Thoracic aorta (tissue), 2 donors: ENCODE measurements at places on chromosomes 5 and 9. TPM values are rescaled to one million over a fixed set of nuclear protein-coding genes. Genes with fewer than 3 reads are reported as not detected.

Gene ENTREP1
- total RNA-seq: 2.1 TPM

Gene ACSL6
- total RNA-seq: 1.6 TPM

GRCh38 chr9:129810788-129811187 lies 7.8 kb downstream of the TOR1B start:
- no peak for DNase-seq

- DNase-seq: no peak
Measured at GRCh38 chr5:148685520-148686134, 31.3 kb upstream of the HTR4 start.

Gene GFI1B
- not detected for total RNA-seq

GRCh38 chr9:37002413-37003217 lies 31.5 kb downstream of the PAX5 start:
- DNase-seq: no peak

Gene NRG2
- 6.9 TPM for total RNA-seq

Gene DOCK8
- 19.3 TPM for total RNA-seq

DNA sequence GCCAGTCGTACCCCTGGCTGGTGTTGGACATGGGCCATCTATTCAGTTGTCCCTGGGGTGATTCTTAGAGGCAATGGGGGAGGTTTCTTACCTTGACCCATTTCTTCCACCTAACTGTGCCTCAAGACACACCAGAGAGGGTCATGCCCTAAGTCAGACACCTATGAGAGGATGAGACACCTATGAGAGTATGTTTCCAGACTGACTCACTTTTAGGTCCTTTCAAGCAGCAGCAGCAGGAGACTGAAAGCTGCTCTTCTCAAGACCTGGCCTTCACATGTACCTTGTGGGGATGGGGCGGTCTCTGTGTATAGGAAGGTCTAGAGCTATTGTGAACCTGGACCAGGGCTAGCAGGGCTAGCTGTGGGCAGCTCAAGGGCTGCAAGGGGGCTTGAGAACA lies 130.1 kb downstream of the TENT4A start:
- DNase-seq: no peak

GRCh38 chr9:68970151-68970550 lies 43.8 kb downstream of the PRKACG start:
- DNase-seq: no peak

DNA sequence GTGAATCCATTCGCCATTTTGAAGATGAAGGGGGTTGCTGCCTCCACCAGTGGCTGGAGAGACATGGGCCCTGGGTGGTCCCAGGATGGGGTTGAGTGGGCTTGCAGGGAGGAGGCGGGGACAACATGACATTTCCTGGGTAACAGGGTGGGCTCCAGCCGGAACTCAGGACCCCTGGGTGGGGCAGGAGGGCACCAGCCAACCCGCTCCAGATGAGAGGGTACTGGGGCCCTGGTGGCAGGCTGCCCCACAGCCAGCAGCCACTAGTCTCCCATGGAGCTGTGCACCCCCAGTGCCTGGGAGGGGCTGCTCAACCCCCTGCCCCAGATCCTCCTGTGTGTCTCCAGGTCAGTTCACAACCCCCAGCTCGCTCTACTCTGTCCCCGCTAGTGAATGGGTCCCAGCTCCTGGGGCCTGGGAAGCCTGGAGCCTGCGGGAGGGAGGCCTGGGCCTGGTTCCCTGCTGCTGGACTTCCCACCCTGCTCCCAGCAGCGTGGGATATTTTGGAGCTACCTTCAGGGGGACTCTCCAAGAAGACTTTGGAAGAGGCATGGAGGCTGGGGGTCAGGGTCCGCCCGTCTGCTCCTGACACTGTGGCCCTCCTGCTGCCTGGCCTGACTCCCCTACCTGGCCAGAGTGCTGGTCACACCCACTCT lies 55.9 kb downstream of the AHRR start:
- DNase-seq: no peak

Gene HK3
- 26.1 TPM for total RNA-seq
